IMR-90 (cell line): ENCODE measurements at places on chromosomes 6 and 20. TPM values are rescaled to one million over a fixed set of nuclear protein-coding genes. Genes with fewer than 3 reads are reported as not detected.
A peak's percentile ranks its signal among the peaks of the same experiment; 100 is the strongest.

DNA sequence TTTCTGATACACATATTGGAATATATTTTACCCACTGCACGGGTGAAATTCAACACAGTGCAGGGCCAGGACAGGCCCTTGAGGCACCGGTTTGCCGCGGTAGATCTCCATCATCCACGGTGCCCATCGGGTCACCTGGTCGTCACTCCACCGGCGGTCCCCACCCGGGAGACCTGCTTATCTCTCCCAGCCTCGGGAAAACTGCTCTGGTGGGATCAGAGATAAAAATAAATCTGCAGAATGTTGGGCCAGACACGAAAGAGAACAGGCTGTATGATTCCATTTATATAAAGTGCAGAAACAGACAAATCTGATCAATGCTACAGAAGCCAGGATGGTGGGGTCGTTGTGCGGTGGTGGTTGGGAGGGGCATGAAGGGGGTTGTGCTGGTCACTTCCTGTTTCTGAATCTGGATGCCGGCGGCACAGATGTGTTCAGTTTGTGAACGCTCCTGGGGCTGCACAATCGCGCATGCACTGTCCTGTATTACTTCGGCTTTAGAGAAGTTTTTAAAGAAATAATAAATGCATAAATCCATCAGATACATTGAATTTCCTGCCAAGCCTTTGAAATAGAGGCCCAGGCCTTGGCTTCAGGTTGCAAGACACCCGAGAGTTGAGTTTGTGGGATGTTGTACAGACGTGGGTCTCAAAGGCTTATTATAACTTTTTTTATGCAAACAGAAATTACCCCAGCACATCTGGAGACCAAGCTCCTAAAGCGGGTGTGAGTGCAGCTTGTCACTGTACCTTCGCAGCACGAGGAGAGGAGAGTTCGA lies 54.3 kb downstream of the ANKRD60 start:
- no peak for DNase-seq

- no peak for DNase-seq
These were observed 180.4 kb downstream of the ZNF217 start for GRCh38 chr20:53413186-53413631.

- no peak for DNase-seq
These were observed 146.5 kb upstream of the FERMT1 start for GRCh38 chr20:6269168-6269873.

- no peak for DNase-seq
These were observed 8.2 kb upstream of the SNX9 start for GRCh38 chr6:157814883-157815282.

GRCh38 chr6:38207375-38207774 lies 387.8 kb downstream of the ZFAND3 start:
- no peak for DNase-seq

The MEI4 gene
- not detected in 2 replicates for polyA plus RNA-seq

DNA sequence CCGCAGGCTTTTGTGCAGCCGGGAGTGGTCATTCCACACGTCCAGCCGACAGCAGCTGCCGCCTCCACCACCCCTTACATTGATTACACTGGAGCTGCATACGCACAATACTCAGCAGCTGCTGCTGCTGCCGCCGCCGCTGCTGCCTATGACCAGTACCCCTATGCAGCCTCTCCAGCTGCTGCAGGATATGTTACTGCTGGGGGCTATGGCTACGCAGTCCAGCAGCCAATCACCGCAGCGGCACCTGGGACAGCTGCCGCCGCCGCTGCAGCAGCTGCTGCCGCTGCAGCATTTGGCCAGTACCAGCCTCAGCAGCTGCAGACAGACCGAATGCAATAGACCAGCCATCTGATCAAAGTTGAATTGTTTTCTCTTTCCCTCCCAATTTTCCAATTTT lies 10.6 kb downstream of the RBM24 start:
- peak; percentile 38 for DNase-seq

DNA sequence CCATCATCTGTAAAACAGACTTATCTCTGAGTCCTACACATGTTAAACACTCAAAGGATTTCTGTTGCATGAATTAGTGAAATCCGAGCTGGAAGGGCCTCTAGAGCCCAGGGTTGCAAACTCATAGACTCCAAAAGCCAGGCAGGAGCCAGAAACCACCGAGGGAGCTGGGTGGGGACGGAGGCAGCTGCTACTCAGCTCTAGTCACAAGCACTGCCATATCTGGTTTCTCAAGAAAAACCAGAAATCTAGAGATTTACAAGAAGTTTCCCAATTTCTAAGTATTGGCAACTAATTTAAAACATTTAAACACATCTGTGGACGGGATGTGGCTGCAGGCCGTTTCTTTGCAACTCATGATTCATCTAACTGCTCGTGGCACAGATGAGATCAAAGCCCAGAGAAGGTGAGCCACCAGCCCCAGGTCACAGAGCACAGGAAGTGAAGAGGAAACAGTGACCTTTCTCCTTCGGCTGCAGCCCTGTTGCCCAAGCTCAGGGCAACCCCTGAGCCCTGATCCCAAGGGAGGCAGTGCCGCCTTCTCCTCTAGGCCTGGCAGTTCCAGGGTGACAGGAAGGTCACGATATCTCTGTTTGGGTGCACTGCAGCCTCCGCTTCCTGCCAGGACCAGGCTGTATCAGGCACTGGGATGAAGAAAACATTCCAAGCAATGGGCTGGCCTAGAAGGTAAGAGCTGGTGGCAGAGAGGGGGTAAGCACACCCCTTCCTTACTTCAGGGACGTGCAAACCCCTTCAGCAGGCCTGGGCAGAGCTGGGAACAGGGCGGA lies 26.4 kb upstream of the PTGIS start:
- DNase-seq, result peak; percentile 87
